ENCODE measurements at places on chromosomes 2 and 18.

DNA sequence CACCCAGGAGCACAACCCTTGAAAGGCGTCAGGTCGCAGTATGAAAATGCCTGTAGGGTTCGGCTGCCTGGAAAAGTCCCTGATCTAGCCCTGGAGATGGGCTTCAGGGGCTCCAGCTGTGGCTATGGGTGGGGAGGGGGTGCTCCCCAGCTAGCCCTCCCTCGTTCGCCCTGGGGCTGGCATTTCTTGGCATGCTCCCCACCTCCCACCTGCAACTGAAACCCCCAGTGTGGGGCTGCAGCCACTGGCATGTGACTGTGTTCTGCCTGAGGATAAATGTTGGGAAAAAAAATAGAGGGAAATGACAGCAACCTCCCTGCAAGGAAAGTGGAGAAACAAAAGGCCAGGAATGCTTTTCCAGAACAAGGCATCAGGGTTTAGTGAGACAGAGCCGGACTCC lies 109.2 kb downstream of the COPS8 start:
- DNase-seq = no peak
- no peaks in the 10 kb centered on the region for H3K36me3 ChIP-seq
- no peaks in the 10 kb centered on the region for H3K4me1 ChIP-seq
- H3K4me3 ChIP-seq = no peak overlapping the region
- no peaks in the 10 kb centered on the region for H3K27me3 ChIP-seq

- H3K27ac ChIP-seq = no peak overlapping the region
- H3K4me1 ChIP-seq = no peaks in the 10 kb centered on the region
- no peaks in the 10 kb centered on the region for H3K27me3 ChIP-seq
Observed at GRCh38 chr2:107235491-107236254, 349.7 kb upstream of the ST6GAL2 start.

GRCh38 chr2:233375490-233376314 lies 21.4 kb downstream of the DGKD start:
- H3K4me1 ChIP-seq = peaks cover 56% of the 10 kb centered on the region
- H3K27ac ChIP-seq = no peak overlapping the region
- no peaks in the 10 kb centered on the region for H3K27me3 ChIP-seq
- H3K36me3 ChIP-seq = peaks cover 60% of the 10 kb centered on the region

DNA sequence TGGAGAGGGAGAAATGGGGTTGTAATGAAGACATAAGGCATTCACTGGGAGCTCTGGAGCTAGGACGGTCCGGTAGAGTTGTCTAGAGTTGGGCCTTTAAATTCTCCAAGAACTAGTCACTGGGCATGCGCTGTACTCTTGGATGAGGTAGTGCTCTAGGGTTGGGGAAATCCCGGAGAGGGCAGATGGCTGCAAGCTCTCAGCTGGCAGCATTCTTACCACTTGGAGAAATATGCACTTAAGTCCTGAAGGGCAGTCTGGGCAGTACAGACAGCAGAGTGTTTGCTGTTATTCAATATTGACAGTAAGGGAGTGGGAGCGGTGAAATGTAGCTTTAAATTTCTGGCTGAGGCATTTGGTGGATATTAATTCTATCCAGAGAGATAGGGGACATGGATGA lies 214.6 kb downstream of the RDH14 start:
- H3K27ac ChIP-seq = no peak overlapping the region
- H3K27me3 ChIP-seq = no peaks in the 10 kb centered on the region
- DNase-seq = no peak
- no peaks in the 10 kb centered on the region for H3K4me1 ChIP-seq
- H3K4me3 ChIP-seq = no peak overlapping the region

- no peaks in the 10 kb centered on the region for H3K4me1 ChIP-seq
- no peak for DNase-seq
- H3K27ac ChIP-seq = no peak overlapping the region
- no peaks in the 10 kb centered on the region for H3K27me3 ChIP-seq
Observed at GRCh38 chr2:216905649-216906329, 45.9 kb upstream of the TNP1 start.

- H3K27me3 ChIP-seq = no peaks in the 10 kb centered on the region
- H3K36me3 ChIP-seq = no peaks in the 10 kb centered on the region
- no peak overlapping the region for H3K4me3 ChIP-seq
- H3K4me1 ChIP-seq = no peaks in the 10 kb centered on the region
- no peak for DNase-seq
Observed at GRCh38 chr2:119119076-119119785, 39.3 kb downstream of the C1QL2 start.
